ENCODE measurements at places on chromosomes 7 and 10.

GRCh38 chr7:34761627-34762026, 103.6 kb downstream of the NPSR1 start:
- peak; percentile 3 for DNase-seq

- DNase-seq, result no peak
Observed at GRCh38 chr10:76257816-76258215, 826.4 kb downstream of the LRMDA start.

DNA sequence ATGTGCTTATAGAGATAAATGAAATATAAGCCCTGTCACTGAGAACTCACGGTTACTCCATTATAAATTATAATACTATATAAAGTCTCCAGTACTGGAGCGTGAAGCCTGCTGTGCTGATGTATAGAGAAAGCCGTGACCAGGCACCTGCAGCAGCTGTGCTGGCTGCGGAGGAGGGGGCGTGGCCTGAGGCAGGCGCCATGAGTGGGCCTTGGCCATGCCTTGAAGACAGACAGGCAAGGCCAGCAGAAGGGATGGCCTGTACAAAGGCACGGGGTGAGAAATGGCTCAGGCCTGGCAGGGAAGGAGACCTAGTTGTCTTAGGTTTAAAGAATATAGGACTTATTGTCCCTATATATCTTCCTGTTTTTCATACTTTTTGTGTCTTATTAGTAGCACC, 218.5 kb upstream of the STK17A start:
- DNase-seq, result no peak

DNA sequence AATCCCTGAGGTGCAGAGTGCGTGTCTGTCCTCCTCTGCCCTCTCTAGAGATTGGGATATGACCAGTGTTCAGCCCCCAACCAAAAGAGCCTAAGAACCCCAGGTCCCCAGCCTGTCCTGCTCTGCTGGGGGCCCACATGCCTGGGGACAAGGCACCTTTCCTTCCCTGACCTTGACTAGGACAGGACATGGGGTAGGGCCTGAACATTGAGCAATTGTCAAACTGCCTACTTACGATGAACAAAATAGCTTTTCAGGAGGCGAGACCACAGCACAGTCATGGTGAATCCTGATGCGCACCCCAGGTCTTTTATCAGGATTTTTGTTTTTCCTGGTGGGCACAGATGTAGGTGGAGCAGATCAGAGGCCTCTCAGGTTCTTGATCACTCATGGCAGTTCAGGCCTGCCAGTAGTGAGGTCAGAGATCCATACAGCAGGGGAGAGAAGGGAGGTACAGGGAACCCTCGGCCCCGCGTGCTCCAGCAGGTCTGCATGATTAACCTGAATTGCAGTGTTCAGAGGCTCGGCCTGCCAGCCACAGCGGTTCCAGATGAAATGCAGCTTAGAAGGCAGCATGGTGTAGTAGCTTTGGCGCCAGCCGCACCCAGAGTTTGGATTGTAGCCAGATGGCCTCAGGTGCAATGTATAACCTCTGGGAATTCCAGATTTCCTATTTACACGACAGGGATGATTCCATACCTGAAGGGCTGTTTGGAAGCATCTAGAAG, 191.3 kb downstream of the CUX1 start:
- no peak for DNase-seq

DNA sequence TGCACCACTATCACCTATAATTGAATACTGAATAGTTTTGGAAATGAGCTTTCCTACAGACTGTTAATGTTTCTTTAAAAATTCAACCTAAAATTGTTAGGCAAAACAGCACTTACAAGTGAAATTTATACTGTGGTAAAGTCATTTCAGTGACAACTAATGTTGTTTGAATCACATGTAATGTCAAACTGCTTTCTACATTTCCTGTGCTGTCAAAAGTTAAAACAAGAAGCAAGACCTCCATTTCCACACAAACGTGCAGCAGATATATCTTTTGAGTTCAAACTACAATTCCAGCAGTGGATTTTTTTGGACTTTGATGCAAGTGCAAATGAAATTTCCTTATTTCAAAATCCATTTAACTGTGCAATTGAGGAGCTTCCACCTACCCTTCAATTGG, 199.8 kb downstream of the RNLS start:
- DNase-seq, result no peak

DNA sequence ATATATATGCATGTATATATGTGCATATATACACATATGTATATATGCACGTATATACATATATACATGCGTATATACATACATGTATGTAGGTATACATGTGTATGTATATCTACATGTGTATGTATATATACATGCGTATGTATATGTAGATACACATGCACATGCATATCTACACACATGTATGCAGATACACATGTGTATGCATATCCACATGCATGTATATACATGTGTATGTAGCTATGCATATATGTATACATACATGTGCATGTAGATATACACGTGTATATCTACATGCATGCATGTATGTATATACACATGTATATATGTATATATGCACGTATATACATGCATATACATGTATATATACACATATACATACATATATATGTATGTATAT, 95.8 kb upstream of the STEAP4 start:
- no peak for DNase-seq

GRCh38 chr7:39614299-39614698, 9.1 kb upstream of the RALA start:
- no peak for DNase-seq

DNA sequence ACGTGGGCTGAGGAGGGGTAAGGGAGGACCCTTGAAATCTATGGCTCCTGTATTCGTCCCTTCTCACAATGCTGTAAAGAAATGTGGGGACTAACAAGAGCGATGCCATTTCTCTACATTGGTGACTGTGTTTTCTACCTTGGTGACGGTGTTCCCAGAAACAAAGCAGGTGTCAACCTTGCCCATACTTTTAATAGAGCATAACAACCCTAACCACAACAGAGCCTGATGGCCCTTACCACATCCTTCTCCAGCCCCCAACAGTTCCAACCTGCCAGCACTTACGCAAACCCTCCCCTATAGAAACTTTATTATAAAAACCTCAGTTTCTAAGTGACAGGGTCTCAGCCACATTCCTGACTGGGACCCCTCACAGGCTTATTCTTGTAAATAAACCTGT, 28.2 kb upstream of the ADCYAP1R1 start:
- no peak for DNase-seq

DNA sequence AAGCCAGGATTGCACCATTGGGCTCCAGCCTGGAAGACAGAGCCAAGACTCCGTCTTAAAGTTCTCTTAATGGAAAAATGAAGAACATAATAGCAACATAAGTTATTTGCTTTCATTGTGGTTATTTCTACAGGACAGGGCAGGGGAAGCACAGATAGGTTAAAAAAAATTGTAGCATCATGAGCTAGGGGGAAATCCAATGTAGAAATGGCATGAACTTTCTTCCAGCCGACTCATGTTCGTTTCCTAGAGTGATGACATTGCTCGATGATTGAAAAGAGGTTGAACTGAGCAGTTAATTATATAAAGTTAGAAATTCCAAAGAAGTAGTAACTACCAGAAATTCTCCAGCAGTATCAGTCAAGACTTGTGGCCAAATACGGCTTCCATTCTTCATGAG, 64.9 kb downstream of the DAGLB start:
- peak; percentile 18 for DNase-seq
